Nasal cavity respiratory epithelium epithelial cell of viscerocranial mucosa (primary cell): ENCODE measurements at places on chromosomes 2 and 18. TPM values are rescaled to one million over a fixed set of nuclear protein-coding genes. Genes with fewer than 3 reads are reported as not detected.

ELOA2 gene
- not detected in 2 replicates for total RNA-seq

SPEG gene
- 4.1 and 9.6 TPM in 2 replicates for total RNA-seq

GNLY gene
- under 0.01 TPM in 1 of 2 replicates, not detected in the other for total RNA-seq

LAMA1 gene
- 5.1 and 47.2 TPM in 2 replicates for total RNA-seq

GKN1 gene
- not detected in 2 replicates for total RNA-seq

KCNK3 gene
- not detected in 2 replicates for total RNA-seq

TRABD2A gene
- total RNA-seq: 1.00 and 1.4 TPM in 2 replicates

ARL6IP6 gene
- total RNA-seq: 20.5 and 30.8 TPM in 2 replicates

CHRNG gene
- total RNA-seq: not detected in 2 replicates

GALR1 gene
- not detected in 2 replicates for total RNA-seq

FAHD2B gene
- 7.8 and 12.6 TPM in 2 replicates for total RNA-seq

OR6B2 gene
- total RNA-seq: not detected in 2 replicates

HOXD3 gene
- not detected in 2 replicates for total RNA-seq

ABCG8 gene
- not detected in 2 replicates for total RNA-seq

IL1B gene
- 176 and 257 TPM in 2 replicates for total RNA-seq

UGT1A6 gene
- 5.5 and 82.7 TPM in 2 replicates for total RNA-seq

SULT1C2 gene
- 0.07 and 0.34 TPM in 2 replicates for total RNA-seq

SYT4 gene
- total RNA-seq: not detected in 2 replicates

TSPYL6 gene
- total RNA-seq: not detected in 2 replicates

SIGLEC15 gene
- total RNA-seq: 0.07 TPM in 1 of 2 replicates, not detected in the other

KIAA2012 gene
- total RNA-seq: not detected in 2 replicates

CNNM4 gene
- 6.2 and 13.0 TPM in 2 replicates for total RNA-seq

TMEM37 gene
- 0.43 TPM in 1 of 2 replicates, not detected in the other for total RNA-seq

REG1A gene
- total RNA-seq: not detected in 2 replicates

PPIL3 gene
- total RNA-seq: 48.9 and 51.9 TPM in 2 replicates

CCDC74A gene
- total RNA-seq: 1.0 and 5.9 TPM in 2 replicates

SRSF7 gene
- total RNA-seq: 64.6 and 139 TPM in 2 replicates

ANKRD36 gene
- total RNA-seq: 8.5 and 20.7 TPM in 2 replicates

SPP2 gene
- total RNA-seq: not detected in 2 replicates

INPP5D gene
- total RNA-seq: 29.7 and 88.3 TPM in 2 replicates

HSPD1 gene
- total RNA-seq: 534 and 547 TPM in 2 replicates

FLACC1 gene
- total RNA-seq: 0.34 and 0.71 TPM in 2 replicates
